T-helper 1 cell (primary cell): ENCODE measurements at places on chromosomes 2 and 18.

- DNase-seq = no peak
Observed at GRCh38 chr18:5419030-5419429, 123.5 kb upstream of the ZBTB14 start.

- no peak for DNase-seq
Observed at GRCh38 chr2:111905990-111906735, 7.8 kb downstream of the MERTK start.

- no peak for DNase-seq
Observed at GRCh38 chr18:73408469-73408868, 540.7 kb upstream of the NETO1 start.

- no peak for DNase-seq
Observed at GRCh38 chr18:11266781-11267480, 117.6 kb upstream of the PIEZO2 start.

DNA sequence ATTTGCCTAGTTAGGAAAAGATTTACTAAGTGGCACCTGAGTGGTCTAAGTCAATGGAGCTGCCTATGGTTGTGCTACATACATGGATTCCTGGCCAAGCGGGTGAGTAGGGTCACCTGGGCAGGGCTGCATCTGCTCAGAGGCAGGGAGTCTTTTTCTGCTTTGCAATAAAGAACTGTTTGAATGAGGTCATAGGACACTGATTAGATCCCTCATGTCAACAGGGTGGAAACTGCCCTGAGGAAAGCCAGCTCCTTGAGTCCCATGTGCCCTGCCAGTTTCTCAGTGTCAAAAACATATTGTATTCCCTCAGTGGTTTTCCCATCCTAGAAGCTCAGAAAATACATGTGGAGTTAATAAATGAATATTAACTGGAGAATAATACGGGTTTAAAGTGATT lies 4.6 kb downstream of the LAMA3 start:
- DNase-seq = no peak

- DNase-seq = no peak
Observed at GRCh38 chr2:8606226-8606625, 75.6 kb upstream of the ID2 start.

GRCh38 chr18:51519571-51519970 lies 322.1 kb upstream of the MEX3C start:
- DNase-seq = no peak

- DNase-seq = no peak
Observed at GRCh38 chr2:21461754-21462240, 338.0 kb downstream of the TDRD15 start.

GRCh38 chr18:31079973-31080372 lies 22.2 kb downstream of the DSC2 start:
- DNase-seq = no peak

GRCh38 chr18:45654677-45655076 lies 39.4 kb downstream of the SLC14A2 start:
- DNase-seq = no peak

- no peak for DNase-seq
Observed at GRCh38 chr2:193783681-193784080, 1588.9 kb upstream of the TMEFF2 start.

- no peak for DNase-seq
Observed at GRCh38 chr2:232571026-232571474, 20.6 kb downstream of the EIF4E2 start.

- no peak for DNase-seq
Observed at GRCh38 chr2:172710584-172711047, 25.0 kb upstream of the RAPGEF4 start.

- DNase-seq = no peak
Observed at GRCh38 chr18:58674863-58675472, 3.7 kb downstream of the MALT1 start.

DNA sequence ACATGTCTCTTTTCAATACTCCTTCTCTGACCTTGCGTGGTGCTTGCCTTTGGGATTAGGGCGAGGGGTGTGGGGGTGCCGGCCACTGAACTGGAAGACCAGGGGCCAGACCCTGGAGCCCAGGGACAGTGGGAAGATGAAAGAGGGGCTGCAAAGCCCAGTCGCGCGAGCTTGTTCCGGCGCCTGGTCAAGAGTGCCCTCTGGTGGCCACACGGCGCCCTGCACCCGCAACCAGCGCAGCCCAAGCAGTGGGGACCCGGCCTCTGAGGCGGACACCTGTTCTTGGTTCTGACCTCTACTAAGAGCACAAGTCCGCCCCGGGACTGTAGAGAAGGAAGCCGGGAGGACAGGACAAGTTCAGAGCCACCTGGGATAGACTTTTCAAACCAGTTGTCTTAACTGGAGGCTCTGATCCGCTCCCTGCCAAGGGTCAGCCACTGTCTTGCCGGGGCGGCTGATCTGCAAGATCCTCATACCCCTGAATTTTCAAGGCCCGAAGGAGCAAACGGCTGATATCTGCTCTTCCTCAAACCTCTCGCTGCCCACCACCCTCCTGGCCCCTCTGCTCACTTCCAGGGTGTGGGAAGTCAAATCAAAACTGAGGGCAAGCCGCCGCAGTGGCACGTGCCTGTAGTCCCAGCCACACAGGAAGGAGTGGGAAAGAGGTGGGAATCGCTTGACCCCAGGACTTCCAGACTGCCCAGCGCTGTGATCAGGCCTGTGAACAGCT lies 14.9 kb upstream of the MSH6 start:
- peak; percentile 59 for DNase-seq

- DNase-seq = no peak
Observed at GRCh38 chr2:200615247-200615646, 29.4 kb downstream of the AOX1 start.

DNA sequence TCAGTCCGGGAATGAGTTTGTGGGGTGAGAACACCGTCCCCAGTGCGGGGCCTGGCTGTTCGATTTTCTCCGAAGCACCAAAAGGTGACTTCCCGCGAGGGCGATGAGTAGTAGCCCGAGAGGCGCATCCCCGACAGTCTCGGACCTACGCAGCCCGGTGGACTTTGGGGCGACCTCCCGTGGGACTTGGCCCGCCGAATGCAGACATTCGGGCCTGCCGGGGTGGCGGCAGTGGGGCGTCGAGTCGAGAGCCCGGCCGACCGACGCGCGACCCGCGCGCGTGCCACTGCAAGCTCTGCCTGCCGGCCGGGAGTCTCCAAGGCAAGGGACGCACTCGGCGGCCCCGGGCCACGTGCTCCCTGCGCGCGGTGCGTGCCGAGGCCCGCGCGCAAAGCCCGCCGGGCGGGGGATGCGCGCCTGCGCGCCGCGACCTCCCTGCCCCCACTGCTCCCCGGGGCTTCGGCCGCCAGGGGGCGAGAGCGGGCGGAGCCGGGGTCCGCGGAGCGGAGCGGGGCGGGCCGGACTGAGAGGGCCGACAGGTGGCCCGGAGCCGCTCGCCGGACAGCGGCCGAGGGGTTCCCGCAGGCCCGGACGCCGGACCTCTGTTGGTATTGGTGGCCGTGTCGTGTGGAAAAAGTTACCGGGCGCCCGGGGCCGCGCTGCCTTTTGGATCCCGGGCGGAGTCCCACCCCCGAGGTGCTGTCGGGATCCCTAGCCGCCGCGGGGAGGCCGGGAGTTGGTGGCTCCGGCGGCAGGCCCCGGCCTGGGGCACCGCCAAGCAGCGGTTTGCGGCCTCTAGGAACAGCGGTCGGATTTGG lies 1.9 kb downstream of the PTMA start:
- DNase-seq = peak; percentile 71

DNA sequence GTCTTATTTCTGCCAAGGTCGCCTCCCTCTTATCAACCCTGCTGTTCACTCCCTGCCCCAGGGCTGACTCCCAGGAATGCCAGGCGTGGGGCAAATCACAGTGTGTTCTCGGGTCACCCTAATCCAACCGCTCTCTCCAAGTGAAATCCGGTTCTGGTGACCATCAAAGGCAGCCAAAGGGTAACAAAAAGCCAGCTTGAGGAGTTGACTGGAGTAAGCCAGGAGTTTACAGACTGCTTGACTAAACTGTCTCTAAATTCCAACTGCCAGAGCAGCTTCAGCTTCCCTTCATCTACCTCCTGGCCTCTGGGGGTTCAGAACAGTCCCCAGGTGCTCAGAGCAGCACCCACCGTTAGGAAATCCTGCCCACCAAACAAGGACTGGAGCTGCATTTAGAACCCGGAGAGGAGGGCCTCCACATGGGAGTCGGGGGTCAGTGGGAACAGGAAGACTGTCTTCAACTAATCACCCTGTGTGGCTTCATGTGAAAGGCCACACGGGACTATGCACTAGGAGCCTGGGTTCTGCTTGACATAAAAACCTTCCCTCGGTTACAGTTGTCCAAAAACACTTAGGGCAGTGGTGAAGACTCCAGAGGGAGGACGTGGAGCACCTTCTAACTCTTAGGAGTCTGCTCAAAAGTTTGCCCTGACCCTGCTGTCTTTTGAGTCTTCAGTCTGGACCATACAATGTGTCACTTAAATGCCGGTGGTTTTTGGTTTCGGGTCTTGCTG lies 24.2 kb upstream of the MCFD2 start:
- no peak for DNase-seq

GRCh38 chr2:90069290-90069894 lies 1377.9 kb downstream of the RPIA start:
- no peak for DNase-seq

GRCh38 chr2:160474319-160474645 lies 19.3 kb downstream of the RBMS1 start:
- no peak for DNase-seq

- DNase-seq = no peak
Observed at GRCh38 chr2:171513719-171514160, 8.5 kb upstream of the CYBRD1 start.

DNA sequence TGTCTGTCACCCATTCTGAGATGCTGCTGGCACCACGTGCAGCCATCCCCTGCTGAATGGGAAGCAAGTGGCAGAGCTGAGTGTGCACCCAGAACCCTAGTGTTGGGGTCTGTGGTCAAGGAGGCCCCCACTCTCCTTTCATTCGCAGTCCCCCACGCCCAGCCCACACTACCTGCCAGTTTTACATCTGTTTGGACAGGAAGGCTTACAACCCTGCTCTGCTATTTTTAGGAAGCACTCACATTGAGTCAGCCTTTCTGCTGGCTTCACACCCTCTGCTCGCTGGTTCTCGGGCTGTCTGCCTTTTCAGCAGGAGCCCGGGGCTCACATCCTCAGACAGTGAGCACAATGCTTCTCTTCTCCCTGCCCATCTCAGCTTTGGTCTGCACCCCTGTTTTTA lies 10.7 kb upstream of the ADCY3 start:
- DNase-seq = no peak

GRCh38 chr18:21218862-21219261 lies 23.2 kb upstream of the GREB1L start:
- no peak for DNase-seq

GRCh38 chr18:9708057-9708433 lies at the start of gene RAB31:
TSS of gene RAB31 (plus strand) at chr18:9708301. CDS start at chr18:9708406, 105 bp downstream.
- no peak for DNase-seq

GRCh38 chr2:120294008-120294340 lies 41.3 kb downstream of the RALB start:
- DNase-seq = no peak

DNA sequence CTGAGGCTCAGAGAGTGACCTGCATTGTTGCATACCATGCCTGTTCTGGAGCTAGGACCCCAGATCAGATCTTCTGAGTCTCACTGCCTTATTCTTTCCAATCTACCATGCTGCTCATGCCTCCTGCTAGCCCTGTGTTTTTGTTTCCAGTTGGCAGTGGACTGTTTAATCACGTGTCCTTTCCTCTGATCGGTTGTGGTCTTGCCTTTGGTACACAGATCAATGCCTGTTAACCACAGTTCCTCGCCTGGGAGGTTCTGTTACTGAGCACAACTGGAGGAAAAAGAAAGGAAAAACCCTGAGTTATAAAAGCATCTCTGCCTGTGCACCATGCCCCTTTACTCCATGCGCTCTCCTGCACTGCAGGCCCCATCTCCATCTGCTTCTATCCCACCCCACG lies 329.1 kb downstream of the SETBP1 start:
- DNase-seq = no peak

GRCh38 chr2:174586418-174587295 lies 10.9 kb downstream of the WIPF1 start:
- DNase-seq = no peak

DNA sequence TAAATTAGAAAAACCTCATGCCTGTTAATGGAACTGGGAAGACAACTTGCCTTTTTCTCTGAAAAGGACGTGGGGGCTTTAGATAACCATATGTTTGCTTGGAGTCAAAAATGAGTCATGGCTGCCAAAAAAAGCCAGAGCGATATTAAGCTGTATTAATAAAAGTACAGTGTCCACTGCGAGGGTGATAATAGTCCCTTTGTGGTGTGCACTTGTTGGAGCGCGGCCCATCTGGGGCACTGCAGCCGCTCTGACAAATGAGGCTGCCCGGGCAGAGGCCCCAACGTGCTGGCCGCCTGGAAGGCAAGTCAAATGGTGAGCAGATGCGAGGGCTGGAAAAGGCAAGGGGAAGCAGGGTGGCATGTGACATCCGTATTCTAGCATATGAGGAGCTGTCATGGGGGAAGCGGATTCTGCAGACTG lies 103.3 kb upstream of the NCK2 start:
- no peak for DNase-seq

DNA sequence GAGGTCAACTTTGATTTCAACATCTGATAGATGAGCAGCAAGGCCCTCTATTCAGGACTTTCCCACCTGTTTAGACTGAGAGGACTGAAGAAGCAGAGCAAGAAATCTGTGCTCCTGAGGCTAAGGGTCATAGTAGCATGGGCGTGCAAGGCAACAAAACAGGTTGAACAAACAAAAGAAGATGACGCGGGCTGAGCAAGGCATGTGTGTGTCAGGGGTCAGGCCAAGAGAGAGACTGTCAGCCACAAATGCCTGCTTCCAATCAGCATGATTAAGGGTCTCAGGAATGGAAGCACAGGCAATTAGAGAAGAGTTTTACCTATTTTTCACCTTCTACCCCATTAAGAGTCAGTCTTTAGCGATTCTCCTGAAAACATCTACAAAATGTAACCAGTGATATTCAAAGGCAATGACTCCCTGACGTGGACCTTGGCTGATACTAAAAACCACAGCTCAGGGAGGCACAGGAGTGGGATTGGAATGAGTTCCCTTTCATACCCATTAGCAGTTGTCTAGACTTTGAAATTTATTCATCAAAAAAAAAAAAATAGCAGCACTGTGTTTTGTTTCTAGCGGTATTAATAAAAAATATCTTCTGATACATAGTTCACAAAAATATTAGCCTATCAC lies 81.9 kb downstream of the DYNAP start:
- no peak for DNase-seq

DNA sequence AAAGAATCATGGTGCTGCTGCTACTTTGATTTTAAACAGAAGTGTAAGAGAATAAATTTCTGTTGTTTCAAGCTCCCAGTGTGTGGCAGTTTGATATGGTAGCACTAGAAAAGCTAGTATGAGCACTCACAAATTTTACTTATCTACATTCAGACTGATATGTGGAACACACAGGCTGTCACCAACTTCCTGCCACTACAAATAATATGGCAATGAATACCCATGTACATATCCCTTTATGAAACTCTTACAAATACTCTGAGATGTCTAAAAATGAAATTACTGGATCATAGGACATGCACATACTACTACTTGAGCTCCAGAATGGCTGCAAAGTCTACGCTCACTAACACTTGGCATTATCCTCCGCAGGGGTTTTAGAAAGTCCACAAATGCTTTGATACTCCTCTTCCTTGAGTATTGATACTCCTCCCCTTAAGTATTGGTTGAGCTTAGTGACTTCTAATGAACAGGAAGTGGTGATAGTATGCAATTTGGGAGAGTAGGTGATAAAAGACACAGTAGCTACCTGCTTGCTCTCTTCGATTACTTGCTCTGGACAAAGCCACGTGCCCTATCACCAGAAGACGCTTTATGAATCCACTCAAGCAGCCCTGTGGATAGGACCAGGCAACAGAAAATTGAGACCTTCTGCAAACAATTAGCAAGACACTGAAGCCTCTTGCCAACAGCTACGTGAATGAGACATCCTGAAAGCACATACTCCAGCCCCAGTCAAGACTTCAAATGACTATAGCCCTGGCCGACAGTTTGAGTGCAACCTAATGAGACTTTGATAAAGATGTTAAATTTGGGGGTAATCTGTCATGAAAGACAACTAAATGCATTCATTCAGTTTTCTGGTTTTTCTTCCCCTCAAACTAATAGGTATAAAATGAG lies 35.4 kb downstream of the FBXO11 start:
- peak; percentile 2 for DNase-seq
